ENCODE measurements at places on chromosomes 4 and X.

- no peak for DNase-seq
These were observed 91.7 kb upstream of the HPGD start for GRCh38 chr4:174613979-174614378.

DNA sequence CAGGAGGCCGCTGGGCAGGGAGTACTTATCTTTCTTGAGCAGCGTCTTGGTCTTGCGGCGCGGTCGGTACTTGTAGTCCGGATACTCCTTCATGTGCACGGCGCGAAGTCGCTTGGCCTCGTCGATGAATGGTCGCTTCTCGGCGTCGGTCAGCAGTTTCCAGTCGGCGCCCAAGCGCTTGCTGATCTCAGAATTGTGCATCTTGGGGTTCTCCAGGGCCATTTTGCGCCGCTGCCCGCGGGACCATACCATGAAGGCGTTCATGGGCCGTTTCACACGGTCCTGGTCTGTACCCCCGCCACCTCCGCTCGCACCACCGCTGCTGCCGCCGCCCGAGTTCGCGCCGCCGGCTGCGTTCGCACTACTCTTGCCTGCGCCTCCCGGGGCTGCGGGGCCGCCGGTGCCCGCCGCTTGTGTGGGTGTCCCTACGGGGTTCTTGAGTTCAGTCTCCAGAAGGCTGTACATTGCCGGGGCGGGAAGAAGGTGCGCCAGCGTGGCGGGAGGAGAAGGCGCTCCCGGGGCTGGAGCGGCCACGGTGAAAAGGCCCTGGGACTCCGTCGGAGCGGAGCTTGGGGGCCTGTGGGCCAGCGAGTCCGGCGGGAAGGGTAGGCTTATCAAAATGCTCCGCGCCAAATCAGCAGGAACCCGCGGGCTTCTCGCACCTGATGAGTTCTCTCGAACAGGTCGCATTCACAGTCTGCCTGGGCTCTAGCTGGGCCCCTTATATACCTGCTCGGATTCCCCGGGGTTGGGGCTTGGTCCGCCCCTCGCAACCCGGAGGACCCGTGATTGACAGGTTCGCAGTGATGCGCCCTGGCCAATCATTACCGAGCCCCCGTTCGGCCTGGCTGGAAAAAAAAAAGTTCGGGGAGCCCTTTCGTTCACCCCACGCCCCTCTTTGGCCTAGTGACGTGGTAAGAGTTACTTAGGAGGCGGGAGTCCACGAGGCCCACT is at the start of gene SOX3:
Gene SOX3 (minus strand): TSS at position 699 of the 954 bp plus-strand sequence. CDS start 9 bp downstream, at position 690.
- DNase-seq = no peak

GRCh38 chrX:70405003-70405402 is 18.1 kb upstream of the GDPD2 start:
- no peak for DNase-seq

DNA sequence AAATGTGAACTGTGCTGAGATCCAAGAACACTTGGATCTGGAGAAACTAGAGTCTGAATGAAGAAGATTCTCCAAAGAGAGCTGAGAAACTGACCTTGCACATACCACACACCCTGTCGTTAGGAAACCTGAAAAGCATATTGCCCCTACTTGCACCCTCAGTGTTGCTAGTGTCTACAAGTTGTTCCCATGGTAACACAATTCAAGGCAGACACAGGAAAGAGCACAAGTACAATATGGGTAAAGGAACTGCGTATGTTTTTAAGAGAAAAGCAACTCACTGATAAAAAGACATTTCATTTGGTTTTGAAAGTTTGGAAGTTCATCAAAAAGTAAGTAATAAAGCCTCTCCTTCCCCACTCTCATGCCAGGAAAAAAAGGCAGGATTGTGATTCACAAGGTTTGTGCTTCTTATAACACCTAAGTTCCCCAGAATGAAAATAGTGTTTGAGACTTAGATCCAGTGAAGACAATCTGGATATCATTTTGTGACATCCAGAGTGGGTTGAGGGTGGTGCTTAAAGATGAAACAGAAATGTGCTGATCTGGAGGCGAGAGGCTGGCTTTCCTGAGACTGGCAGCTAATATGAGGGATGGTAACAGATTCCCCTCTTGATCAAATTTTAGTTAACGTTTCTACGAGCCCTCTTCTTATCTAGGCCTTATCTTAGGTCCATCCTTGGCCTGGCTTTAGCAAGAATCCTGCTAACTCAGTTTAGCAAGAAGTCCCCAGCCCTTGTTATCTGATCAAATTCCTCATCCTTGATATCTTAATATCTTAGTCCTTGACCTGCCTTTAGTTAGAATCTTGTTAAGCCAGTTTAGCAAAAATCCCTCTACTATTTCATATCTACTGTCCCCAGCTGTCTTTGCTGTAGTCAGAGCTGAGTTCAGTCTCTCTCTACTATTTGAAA is 42.3 kb downstream of the NIPAL1 start:
- no peak for DNase-seq

- no peak for DNase-seq
These were observed 621.1 kb downstream of the BCOR start for GRCh38 chrX:39476604-39477021.

DNA sequence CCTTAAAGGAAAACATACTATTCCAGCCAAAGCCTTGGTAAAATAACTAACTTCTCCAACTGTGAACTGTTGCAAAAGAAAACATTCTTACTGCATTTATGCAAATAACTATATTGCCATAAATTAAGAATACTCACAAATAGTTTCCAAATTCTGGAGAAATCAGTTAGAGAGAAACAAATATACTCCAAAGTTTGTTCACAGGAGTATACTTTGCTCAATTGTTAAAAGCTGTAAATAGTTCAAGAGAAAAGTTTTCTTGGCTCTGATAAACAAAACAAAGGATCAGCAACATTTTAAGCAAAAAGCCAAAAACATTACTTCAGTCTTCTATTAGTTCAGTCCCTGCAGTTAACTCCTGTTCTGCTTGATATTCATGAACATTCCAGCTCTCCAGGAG is 83.0 kb downstream of the EIF4E start:
- no peak for DNase-seq

GRCh38 chr4:6177587-6178197 is 22.7 kb downstream of the JAKMIP1 start:
- DNase-seq = no peak

- DNase-seq = no peak
These were observed 458.9 kb upstream of the TEX13C start for GRCh38 chrX:124860736-124861135.

- DNase-seq = no peak
These were observed 56.8 kb downstream of the RCHY1 start for GRCh38 chr4:75457365-75457764.

- no peak for DNase-seq
These were observed 112.4 kb downstream of the ADGRL3 start for GRCh38 chr4:61312526-61312925.

DNA sequence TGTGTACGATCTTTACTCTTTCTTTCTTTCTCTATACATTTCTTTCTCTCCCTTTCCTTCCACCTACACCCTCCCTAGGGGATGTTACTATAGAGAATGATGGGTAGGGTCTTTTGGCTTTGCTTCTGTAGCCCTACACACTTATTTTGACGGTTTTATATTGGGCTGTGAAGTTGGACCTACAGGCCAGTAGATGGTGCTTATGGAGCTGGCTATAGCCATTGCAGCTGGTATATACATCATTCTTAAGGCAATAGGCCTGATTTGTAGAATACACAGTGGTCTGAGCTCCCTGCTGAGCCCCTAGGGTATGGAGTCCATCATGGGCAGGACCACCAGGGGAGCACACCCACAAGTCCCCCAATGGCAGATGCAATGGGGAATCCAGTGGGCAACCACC is 1869.7 kb downstream of the STIM2 start:
- DNase-seq = no peak

DNA sequence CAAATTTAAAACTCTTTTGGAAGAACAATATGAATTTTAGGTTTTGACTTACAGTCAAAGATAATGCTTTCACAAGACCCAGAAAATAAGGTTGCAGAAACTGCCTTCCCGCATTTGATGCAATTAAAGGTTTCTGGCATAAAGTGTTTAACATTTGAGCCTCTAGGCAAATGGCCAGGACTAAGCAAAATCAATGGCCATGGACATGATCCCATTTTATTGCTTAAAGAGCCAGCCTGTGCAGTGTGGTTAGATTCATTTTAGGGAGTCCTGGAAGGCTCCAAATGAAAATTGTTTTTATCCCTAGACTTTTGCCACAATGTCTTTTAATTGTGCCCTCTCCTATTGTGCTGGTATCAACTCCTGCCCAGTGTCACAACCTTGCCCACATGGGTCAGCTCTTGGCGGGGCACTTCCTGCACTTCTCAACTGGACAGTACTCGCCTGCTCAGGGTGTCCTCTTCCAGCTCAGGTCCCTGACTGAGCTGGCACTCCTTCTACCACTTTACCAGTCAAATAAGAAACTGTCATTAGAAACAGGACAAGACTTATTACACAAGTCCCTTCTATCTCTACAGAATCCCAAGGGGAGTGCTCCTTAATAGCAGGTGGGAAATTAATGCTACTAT is 208.4 kb upstream of the NPY2R start:
- no peak for DNase-seq

- DNase-seq = no peak
These were observed 40.4 kb downstream of the GAK start for GRCh38 chr4:891747-892146.

- DNase-seq = no peak
These were observed 276.1 kb downstream of the NR3C2 start for GRCh38 chr4:148166132-148166591.

DNA sequence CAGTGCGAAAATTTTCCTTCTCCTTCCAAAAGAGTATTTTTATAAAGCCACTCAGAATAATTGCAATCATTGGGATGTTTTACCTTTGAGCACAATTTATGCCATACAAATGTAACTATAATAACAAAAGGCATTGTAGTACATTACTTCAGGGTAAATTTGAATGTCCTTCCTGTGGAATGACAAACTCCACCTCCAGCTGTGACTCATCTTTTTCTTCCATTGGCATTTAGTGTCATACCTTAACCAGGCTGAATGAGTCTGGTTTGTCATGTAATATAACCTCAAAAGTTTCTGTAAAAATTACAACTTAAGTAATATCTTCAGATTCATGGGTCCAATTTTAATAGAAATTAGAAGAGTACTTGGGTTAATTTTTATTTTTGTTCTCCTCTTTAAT is 93.3 kb downstream of the TMEM47 start:
- DNase-seq = no peak

- no peak for DNase-seq
These were observed 94.2 kb downstream of the PJA1 start for GRCh38 chrX:69070949-69071650.

DNA sequence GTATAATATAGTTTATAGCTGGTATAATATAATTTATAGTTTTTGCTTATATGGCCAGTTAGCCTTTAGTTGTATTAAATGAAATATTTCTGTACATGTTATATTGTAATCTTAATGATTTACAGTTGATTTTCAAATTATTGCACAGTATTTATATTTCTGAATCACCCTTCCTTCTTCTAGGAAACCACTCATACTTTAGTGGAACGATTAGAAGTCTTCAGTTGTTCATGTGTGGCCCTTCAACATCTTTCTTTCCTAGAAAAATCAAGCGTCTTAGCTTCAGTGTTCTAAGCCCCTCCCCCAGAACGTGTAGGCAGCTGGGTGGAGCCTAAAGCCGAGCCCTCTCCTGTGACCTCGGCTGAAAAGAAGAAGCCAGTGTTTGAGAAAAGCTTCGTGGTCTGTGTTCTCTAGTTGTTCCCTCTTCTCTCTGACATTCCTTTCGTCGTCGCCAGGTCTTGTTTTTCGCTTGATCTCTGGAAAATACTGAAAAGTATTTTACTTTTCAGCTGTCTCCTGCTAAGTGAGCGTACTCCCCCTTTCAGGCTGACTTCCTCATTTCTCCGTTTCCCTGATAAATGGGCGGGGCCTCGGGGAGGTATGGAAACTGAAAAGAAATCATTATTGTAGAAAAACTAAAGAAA is at the start of gene C4orf33:
Gene C4orf33 (plus strand): TSS at position 342 of the 644 bp plus-strand sequence. CDS start 6,459 bp downstream, outside the sequence.
- DNase-seq = no peak

GRCh38 chr4:152607178-152607577 is 71.3 kb upstream of the FBXW7 start:
- no peak for DNase-seq

DNA sequence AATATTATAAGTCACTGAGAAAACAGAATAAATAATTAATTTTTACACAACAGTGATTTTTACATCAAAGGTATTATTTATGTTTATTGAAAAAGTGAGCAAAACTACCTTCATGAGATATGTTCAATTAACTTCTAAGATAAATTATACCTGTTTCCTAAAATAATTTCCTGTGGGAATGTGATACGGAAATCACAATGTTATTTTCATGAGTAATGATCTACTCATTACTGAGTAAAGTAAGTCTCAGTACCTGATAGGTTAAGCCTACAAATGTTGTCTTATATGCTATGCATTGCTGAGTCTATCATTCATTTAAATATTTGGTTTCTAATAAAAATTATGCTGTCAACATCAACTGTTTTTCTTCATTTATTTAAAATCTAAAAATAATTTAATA is 324.0 kb downstream of the STPG2 start:
- DNase-seq = no peak

GRCh38 chrX:97637289-97637688 is 753.6 kb downstream of the RPA4 start:
- DNase-seq = no peak

DNA sequence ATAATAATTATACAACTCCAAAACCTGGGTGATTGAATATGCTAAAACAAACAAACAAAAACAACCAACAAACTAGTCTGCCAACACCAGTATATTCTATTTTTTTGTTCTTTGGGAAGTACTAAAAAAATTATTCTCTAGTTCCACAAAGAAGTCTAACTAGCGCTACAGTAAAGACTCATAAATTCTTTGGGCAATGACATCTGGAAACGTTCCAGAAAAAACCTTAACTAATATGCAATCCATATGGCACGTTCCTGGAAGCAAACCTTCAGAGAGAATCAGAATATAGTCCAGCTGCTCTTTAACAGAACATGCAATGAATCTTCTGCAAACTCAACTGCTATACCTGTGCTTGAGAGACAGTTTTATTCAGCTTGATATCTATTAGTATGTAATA is 500.1 kb downstream of the TRAM1L1 start:
- no peak for DNase-seq

- DNase-seq = no peak
These were observed 98.2 kb downstream of the SLC39A8 start for GRCh38 chr4:102247041-102247440.

DNA sequence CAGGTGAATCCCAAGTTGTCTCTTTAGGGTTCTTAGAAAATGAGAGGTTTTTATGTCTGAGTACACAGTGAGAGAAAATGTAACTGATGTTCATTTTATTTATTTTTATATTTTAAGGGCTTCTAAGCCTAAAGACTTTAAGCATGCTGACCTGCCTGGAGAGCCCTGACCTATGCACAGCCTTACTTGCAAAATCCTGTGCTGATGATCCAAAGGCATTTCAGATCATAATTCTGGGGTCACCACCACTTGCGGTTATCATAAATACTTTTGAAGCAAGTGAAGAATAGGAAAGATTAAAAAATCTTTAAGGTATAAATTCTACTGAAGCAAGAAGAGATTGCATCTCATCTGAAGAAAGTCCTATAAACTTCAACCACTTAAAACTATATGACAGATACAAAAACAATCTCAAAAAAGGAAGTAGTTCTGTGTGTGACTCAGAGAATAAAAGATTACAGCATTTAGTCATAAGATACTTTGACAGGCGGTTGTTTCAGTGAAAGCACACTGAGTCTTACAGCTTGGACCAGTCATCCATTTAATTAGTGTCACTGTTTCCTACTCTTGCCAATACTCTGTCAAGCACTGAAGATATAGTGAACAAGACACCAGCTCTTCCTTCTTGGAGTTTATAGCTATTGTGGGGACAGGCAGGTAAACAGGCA is 245.2 kb upstream of the DIPK2B start:
- no peak for DNase-seq

Measured in osteocyte (in vitro differentiated cells).